ENCODE measurements at places on chromosomes 6 and 20.

GRCh38 chr6:106473812-106474211 is 113.3 kb downstream of the CRYBG1 start:
- DNase-seq, result no peak

GRCh38 chr20:31858760-31859083 is 11.6 kb downstream of the DUSP15 start:
- DNase-seq, result no peak

GRCh38 chr6:31308050-31308844 is 36.4 kb upstream of the HLA-C start:
- peak; percentile 65 for DNase-seq

GRCh38 chr6:111478749-111479148 is 4.3 kb downstream of the REV3L start:
- no peak for DNase-seq

DNA sequence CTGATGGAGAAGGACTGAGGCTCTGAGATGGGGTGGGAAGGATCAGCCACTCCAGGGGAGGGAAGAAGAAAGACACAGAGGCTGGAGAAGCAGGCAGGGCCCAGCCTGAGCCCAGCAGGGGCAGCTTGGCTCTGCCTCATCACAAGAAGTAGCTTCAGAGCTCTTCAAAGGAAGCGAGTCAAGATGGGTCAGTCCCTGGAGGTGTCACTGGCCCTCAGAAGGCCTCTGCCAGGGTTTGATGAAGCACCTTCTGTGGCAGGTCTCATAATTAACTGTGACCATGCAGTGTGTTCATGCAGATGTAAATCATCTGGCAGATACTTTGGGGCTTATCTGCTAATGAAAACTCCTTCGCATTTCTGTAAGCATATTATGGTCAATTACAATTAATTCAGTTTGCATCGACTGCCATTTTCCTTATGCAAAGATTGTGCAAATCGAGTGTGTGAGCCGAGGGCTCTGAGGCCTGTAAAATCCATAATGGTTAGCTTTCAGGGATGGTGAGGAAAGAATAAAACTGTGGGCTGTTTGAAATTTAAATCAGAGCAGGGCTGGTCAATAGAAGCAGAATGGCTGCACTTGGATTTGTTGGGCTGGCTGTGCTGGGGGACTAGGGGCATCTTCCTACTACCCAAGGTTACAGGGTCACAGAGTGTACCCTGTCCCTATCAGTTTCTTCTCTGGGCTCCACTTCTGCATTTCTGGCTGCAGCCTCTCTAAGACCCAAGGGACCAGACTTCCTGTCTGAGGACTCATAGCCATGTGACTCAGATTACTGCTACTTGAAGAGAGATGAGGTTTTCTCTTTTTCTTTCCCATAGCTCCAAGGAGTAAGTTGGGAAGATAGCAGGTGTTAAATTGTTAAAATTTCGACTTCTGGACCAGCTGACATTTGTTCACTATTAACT is 376.6 kb downstream of the DHX35 start:
- DNase-seq, result no peak

DNA sequence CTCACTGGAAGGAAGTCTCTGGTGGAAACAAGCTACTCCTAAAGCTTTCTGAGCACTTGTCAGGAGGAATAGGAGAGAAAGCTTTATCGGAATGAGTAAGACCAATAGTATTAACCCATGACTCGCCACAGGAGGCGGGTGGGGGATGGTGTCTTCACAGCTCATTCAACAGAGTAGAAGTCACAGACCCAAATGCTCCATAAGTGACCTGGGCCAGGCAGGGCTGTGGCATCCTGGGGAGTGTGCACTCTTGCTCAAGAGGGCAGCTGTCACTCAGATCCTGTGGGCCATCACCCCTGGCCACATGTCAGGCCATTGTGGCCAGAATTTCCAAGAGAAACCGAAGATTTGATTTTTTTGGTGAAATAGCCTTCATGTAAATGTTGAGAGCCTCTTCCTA is 116.0 kb downstream of the SYCP2 start:
- no peak for DNase-seq

DNA sequence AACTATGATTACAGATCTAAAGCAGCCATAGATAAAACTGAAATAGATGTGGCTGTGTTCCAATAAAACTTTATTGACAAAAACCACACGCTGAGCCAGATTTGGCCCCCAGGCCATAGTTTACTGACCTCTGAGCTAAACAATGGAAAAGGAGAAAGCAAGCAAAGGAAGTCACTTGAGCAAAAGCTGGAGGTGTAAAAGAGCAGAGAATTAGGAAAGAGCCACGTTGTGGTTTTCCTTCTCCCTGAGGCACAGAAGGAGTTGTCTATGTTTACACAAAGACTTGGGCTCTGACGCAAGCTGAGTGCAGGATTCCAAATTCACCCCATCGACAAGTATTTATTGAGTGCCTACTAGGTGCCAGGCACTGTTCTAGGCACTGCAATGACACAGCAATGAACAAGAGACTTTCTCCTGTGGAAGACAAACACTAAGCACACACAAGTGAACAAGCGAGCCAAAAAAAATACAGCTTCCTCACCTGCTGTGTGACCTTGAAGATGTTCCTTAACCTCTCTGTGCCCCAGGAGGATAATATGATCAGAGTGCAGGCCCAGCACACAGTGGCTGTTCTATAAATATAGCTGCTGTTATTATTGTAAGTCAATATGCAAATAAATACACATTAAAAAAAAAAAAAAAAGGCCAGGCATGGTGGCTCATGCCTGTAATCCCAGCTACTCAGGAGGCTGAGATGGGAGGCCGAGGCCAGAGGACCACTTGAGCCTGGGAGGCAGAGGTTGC is 75.4 kb upstream of the PTPN1 start:
- no peak for DNase-seq

DNA sequence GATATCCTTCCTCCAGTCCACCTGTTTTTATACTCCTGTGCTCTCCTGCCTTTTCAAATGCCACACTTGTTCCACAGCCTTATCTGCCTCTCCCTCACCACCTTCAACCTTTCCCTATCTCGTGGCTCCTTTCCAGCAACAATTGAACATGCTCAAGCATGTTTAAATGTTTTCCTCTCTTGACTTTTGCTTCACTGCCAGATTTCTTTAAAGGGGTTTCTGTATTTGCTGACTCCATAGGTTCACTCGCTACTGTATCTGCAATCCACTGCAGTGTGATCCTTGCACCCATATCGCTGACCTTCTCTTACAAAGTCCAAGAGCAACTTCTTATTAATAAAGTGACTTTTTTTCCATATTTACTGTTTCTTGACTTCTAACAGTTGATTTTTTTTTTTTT is 11.2 kb upstream of the GMNN start:
- no peak for DNase-seq

- no peak for DNase-seq
Measured at GRCh38 chr6:90086517-90086916, 192.2 kb downstream of the GJA10 start.

DNA sequence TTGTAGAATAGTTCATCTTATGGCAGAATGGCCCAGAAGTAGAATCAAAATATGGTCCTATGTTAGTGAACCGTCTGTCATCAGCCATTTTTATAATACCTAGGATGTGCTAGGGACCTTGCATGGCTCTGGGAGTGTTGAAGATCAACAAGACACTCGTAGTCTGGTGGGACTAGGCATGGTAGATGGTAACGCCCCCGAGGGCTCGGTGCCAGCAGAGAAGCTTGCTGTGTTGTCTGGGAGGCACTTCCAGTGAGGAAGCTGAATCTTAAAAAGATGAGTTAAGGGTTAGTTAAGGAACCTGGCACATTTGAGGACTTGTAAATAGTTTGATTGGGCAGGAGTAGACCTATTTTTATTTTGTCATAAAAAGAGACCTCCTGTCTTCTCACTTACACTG is 82.4 kb downstream of the MAP3K4 start:
- no peak for DNase-seq

DNA sequence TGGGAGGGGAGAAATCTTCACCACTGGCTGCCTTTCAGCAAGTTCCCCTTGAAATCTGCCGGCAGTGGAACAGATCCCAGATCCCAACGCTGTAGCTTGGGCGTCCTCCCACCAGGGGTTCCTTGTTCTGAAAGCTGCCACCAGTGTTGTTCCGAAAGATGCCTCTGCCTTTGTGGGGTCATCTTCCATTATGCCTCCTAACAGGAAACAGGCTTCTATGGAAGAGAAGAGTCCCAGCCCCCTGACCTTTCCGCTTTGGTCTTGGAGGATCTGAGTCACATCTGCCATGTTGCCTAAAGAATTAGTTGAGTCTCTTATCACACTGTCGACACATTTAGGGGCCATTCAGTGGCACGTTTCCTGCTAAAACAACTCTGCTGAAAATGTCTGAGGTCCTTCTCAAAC is 57.5 kb upstream of the NFATC2 start:
- no peak for DNase-seq

DNA sequence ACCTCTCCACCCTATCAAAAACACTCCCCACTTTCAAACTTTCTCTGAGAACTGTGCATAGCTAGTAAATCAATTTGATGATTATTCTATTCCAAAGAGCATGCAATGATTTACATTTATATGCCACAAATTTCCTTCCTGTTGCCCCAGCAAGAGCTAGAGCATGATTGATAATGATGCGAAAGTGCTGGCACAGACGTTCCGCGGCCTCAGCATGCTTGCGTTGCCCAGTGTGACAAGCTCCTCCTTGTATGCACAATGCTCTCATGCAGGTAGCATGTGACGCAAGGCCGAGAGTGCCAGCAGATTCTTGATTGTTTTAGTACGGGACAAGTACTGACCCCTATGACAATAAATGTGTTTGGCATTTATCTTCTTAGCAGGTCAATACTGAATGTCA is 696.3 kb upstream of the SLC35B3 start:
- no peak for DNase-seq
